ENCODE measurements at places on chromosomes 1 and 21. TPM values are rescaled to one million over a fixed set of nuclear protein-coding genes. Genes with fewer than 3 reads are reported as not detected.

ANXA9 gene
- 0.23 TPM for polyA plus RNA-seq

DNA sequence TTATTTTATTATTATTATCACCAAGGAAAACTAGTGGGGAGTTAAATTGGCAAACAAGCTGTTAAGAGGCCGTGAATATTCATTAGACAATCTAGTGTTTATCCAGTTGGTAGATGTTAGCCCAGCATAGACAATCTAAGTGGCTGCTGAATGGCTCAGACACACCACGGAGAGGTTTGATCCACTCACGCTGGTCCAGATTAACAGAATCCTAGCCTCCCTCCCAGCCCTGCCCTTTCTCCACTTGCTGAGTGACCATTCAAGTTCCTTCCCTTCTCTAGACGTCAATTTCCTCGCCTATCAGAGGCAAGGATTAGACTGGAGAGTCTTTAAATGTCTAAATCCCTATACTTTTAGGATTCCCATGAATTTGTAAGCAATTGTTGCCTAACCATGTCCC is 80.1 kb downstream of the RRAGC start:
- no peak for DNase-seq

C1orf87 gene
- not detected for polyA plus RNA-seq

OR6K3 gene
- polyA plus RNA-seq = not detected

DNA sequence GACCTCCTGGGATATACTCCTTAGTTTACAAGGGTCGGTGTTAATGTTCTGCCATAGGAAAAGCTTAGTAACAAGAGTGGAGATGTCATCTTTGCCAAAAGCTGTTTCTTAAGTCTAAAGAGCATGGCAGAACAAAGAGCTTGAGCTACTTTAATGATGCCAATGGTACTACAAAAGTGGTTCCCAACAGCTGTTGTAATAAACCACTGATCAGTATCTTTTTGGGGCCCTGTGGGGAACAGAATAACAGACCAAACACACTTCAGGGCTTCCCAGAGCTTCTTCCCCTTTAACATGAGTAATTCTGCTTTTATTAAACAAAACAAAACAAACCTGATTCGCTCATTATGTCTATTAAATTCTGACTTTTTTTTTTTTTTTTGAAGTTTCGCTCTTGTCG is 116.3 kb downstream of the NCAM2 start:
- no peak for DNase-seq

- no peak for DNase-seq
Observed at GRCh38 chr1:43322506-43322905, 15.1 kb upstream of the MPL start.

DNA sequence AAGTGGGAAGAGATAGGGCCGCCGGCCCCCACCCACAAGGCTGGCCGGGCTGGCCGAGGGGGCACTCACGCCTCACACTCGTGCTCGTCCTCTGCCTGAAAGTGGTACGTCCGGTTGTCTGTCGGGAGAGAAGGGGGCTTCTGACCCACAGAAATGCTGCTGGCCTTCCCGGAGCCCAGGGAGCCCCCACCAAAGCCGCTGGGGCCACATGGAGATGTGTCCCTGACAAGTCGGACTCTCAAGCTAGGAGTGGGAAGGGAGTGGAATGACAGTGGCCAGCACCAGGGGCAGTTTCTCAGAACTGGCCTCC is 12.8 kb upstream of the TCEA3 start:
- DNase-seq = no peak

- no peak for DNase-seq
Observed at GRCh38 chr1:41631154-41631553, 146.7 kb upstream of the EDN2 start.

DNA sequence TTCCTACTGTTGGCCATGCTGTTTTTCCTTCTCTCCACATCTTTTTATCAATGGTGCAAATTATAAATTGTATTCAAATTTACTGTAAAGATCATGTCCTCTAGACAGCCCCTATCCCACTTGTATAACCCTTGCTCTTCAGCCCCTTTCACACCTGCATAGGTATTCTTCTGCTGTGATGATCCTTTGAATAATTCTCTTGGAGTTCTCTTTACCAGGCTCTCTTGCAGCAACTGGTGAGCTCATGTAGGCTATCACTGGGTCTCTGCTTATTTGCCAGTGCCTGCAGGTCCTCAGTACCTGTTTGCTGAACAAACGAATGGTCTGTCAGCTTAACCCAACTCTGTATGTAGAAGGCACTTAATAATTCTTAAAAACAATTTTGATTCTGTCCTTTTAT is 8.2 kb downstream of the PTPRC start:
- DNase-seq = no peak

DNA sequence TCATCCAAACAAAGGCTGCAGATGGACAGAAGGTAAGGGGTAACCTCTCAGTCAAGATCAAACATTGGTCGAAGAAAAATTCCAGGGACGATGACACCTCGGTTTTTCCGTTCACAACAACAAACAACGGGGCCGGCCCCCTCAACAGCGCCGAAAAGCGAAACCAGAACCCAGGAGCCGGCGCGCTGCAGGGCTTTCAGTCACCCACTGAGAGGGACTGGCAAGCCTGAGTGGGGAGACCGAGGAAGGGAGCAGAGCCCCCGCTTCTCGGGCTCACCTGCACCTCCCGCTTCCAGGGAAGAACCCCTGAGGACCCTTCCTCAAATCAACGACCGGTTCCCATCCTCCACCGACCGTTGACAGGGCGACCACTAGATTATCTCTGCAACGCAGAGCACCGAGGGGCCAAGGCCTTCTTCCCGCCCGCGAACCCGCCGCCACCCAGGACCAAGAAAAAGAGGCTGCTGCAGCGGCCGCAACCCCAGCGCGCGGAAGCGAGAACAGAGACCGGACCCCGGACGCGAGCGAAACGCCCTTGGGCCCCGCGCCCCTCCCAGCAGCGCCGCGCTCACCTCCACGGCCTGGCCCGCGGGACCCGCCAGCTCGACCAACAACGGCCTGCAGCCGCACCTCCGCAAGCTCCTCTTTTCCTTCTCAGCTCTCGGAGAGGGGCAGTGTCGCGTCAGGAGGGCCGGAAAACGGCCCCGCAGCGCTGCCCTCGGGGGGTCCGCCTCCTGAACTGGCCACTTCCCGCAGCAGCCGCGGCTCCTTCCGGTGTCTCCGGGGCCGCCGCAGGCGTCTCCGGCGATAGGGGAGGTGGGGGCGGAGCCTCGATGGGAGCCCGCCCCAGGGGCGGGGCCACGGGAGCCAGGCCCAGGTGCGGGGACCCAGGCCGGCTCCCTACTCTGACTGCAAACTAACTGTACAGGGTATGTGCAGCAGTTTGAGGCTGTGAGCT is at the start of gene USP33:
Gene USP33 (minus strand): TSS at position 782 of the 958 bp plus-strand sequence. CDS start 18,155 bp downstream, outside the sequence.
- peak; percentile 96 for DNase-seq

LCE2B gene
- polyA plus RNA-seq = not detected

DNA sequence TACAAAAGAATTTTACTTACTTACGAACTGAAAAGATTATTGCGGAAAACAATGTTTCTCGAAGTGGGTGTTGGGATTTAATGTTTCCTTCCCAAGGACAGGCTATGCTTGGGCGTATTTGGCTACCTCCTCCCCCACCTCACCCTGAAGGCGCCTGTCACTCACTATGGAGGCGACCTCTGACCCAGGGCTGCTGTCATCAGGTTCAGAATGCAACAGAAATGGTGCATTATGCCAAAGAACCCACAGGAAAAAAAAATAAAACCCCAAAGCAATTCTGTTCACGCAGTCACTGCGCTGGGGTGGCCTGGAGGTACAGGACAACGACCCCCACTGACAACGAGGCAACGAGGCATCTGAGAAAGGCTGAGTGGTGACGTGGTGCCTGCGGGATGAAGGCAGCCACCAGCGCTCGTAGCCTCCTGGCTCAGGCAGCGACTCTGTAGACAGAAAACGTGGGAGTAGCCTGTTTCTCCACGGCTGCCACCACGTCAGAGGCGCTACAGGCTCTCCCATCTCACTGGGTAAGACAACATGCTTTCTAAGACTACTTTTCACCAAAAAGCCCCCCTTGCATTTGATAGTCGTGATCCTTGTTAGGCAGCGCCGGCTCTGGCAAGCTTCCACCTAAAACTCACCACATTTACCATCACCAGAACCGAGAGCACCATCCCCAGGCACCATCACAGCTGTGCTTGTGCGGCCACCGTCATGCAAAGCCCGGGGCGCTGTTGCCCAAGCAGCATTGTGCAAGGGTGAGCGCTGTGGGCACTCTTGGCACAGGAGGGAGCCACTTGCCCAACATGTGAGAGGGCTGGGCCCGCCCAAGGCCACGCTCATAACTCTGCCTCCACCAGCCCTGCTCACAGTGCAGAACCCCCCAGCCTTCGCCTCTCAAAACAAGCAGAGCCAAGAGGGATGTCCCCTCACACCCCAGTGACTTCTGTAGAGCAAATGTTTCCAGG is 14.3 kb downstream of the NADK start:
- peak; percentile 84 for DNase-seq

DNA sequence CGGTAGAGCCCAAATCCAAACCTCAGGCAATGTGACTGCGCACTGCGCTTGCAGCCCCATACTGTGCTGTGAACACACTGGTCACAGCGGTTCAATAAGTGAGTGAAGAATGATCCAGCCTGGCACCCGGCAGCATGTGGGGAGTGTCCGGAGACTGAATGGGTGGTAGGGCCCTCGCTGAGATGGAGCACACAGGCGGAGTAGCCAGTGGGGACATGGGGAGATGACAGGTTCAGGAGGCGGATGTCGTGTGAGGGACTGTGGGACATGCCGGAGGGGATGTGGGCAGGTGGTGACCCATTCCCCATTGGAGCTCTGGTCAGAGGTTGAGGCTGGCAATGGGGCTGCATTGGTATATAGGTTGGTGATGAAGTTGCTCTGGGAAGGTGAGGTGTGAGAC is 5.6 kb downstream of the SRARP start:
- no peak for DNase-seq

DNA sequence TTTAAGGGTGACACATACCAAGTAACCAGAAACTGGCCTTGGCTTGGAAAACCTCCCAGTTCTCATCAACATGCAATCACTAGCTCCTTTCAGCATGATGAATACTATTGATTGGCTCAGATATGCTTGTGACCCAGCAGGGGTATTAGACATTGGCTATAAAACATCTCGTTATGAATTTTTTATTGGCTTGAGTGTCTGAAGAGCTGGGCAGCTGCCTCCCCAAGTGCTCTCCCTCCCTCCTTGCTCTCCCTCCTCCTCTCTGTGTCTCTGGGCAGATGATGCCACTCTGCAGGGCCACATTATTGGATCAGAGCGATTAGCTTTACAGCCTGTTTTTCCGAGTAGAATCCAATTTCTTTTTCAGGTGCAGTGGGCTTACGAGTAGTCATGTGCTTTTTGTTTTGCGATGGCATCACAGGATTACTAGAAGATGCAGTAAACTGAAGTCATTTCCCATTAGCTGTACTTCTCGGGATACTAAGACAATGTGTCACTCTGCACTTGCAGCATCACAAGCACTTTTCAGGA is 79.3 kb upstream of the ATF3 start:
- DNase-seq = no peak

SLC35F3 gene
- polyA plus RNA-seq = not detected

GRCh38 chr1:187626056-187626455 is 797.3 kb downstream of the PLA2G4A start:
- no peak for DNase-seq

DNA sequence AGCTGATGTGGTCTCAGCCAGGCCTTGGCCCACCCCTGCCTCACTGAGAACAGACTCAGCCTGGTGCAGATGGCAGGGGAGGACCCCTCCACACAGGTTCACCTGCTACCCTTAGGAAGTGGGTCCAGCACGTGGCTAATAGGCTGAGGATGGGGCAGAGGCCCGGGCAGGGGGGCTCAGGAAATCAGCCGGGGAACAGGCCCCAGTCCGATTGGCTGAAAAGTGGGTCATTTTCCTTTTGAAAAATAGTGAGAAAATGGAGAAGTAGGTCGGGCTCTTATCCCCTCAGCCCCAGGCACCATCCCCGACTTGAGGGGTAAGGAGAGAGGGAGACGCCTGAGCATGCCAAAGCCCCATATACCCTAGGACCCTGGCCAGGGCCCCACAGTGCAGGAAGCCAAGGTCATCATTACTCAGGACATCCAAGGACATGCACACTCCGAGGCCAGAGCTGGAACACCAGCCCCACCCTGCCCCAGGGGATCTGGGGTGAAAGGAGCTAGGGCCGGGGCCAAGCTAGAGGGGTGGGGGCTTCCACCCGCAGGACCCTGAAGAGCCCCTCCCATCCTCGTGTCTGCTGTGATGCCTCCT is 11.0 kb downstream of the DLGAP3 start:
- DNase-seq = no peak

GRCh38 chr1:14980621-14981218 is 172.8 kb upstream of the TMEM51 start:
- DNase-seq = peak; percentile 22

GRCh38 chr1:199157494-199157893 is 518.7 kb downstream of the PTPRC start:
- DNase-seq = no peak

DNA sequence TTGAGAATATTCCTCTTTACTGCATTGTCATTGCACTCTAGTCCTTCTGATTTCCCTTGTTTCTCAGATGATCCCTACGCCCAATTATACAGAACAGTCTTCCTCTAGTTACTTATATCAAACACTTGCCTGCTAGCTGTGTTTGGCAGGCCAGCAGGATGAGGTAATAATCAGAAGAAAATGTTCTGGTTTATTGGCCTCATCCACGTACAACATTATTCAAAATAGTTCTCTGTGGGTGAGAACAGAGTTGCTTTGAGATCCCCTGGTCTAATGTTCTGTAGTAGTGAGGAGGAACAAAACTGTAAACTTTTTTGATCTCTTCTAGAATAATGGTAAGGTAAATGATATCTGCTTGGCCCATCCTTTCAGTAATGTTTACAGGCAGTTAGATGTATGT is 22.3 kb upstream of the C1orf105 start:
- DNase-seq = peak; percentile 33

VWA1 gene
- polyA plus RNA-seq = 17.3 TPM

GRCh38 chr21:36175771-36176565 is 19.3 kb downstream of the DOP1B start:
- DNase-seq = no peak

DNA sequence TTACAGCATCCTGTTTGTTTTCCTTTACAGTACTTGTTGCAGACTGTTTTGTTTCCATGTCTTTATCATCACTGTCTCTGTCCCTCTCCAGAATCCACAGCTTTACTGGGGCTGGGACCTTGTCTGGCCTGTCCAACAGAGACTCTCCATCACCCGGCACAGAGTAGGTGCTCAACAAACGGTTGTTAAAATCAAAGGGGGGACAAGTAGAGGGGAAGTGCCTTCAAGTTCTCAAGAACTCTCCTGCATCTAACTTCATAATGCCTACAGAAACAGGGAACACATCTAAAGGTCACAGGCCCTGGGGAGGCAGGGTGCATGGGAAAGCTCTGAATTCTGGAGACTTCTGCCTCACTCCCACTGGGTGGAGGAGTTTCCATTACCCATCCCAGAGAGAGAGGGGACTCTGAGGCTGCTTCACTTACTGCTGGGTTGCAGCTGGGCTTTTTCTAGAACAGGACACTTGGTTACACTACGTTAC is 2.3 kb upstream of the ECE1 start:
- DNase-seq = peak; percentile 16

All from right cardiac atrium (tissue), 5 donors.